ENCODE measurements at places on chromosomes 1 and 21.

DNA sequence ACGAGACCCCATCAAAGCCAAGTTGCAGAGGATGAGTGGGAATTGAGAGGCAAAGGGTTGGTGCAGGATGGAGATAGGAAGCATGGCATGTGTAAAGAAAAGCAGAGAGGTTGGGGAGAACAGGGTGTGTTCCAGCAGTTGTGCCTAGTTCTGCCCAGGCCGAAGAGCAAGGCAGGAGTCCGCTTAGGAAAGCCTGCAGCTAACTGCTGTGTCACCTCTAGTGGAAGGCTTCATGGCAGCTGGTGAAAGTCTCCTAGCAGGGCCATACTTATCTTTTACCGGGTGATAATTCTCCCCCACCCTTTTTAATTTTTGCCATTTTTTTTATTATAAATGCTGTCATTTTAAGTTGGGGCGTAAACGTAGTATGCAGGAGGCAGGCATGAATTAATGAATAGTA lies 93.6 kb downstream of the NFIA start:
- no peak for DNase-seq

GRCh38 chr1:49183489-49183888 lies 406.8 kb upstream of the BEND5 start:
- no peak for DNase-seq

GRCh38 chr1:66626261-66626660 lies 92.3 kb downstream of the SGIP1 start:
- no peak for DNase-seq

DNA sequence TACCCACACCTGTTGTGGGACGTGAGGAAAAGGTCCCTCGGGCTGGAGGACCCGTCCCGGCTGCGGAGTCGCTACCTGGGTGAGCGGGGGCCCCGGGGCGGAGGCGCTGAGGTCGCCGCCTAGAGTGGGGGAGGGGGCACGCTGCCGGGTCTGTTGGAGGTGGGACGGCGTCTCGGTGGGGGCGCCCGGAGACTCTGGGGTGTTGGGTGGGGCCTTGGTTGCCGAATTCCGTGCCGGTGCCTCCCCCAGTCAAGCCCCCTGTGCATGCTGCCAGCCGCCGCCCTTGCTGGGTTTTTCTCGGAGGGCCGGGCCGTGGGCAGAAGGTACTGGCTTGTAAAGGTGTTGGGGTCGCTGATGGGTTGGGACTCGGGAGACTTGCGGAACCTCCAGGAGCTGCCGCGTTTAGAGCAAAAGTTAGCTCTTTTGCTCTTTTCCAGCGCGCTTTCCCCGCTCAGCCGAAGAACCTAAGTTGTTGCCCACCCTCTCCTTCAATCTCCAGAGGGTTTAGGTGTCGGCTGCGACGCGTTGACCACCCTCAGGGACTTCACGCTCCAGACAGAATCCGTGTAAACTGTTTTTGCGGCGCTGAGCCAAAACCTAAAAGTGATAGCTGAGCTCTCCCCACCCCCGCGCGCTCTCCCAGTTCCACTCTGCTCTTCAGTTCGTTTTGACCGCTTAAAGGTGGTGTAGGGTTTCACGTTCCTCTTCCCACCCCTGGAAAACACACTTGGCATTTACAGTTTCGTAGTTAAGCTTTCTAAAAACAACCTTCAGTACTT lies at the start of gene MPC2:
Gene MPC2, minus strand, starts transcription at position 143 of the 779 bp plus-strand sequence. CDS start 1,231 bp downstream, outside the sequence.
- DNase-seq, result peak; percentile 75

DNA sequence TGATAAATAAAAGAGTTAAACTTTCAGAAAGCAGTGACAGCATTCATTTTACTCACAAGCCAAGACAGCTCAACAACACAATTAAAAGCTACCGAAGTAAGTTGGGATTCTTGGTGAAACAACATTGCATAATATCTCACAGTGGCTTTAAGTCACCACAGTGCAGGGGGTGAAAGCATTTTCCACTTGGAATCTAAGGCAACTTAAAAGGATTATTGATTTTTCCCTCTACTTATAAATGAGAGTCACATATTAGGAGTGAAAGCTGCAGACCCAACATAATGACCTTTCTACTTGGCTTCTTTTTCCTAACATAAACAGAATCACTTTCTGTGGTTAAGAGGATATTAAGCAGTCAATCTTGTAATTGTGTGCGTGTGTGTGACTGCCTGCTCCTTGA lies 536.6 kb upstream of the CXADR start:
- no peak for DNase-seq

DNA sequence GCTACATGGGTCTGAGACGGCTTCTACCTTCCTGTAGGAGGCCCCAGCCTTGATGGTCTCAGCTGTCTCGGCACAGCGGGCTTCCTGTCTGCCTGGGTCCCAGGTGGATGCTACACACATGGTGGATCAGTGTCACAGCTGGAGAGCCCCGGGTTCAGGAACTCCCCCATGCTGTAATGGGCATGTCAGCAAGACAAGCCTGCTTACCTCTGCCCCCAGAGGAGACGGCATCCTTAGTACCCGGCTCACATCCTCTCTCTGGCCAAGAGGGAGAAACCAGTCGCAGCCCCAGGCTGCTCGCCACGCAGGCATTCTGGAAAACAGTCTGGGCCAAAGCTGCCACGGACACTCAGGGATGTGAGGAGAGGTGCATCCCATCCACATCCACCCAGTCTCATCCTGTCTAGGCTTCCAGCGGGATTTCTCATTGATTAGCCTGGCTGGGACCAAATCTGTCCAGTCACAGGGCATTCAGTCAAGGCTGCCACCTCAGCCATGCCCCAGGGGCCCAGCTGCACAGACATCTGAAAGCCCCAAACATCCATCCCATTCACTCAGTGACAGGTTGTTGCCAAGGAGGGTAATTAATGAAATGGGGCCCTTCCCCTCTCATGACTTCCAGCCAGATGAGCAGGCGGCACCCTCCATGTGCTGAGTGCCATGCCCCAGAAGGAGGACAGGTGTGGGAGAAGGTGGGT lies 10.5 kb downstream of the SNAP47 start:
- no peak for DNase-seq

- no peak for DNase-seq
Observed at GRCh38 chr1:59204001-59204400, 92.9 kb upstream of the FGGY start.

DNA sequence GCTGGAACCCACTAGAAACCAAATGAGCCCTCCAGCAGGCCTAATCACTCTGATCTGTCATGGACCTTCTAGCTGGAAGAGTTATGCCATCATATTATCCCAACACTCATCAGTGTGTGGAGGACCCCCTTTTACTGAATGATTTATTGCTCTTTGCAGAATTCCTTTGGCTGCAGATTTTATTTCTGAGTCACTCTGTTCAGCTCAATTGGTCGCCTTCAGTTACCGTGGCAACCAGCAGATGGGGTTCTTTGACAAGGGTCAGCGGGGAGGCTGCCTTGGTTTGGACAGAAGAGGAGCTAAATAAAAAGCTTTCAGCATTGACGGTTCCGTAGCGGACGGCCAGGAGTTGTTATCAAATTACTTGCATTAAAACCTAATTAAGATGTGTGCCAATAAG lies 220.1 kb downstream of the SDCCAG8 start:
- no peak for DNase-seq

DNA sequence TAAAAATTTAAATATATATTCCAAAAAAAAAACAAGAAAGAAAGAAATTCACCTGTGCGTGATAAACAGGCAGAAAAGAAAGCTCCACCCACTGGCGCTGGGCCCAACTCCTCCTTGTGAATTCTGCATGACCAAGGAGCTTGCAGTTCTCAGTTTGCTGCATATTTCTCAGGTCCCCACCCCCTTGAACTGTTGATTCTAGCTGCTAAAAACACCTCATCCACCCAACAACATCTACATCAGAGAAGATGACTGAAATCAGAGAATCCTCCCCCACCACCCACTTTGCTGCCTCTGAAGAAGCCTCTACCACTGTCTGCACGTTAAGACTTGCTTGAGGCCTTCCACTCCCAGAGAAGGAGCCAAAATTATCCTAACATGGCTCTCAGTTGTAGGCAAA lies 104.8 kb downstream of the RGS2 start:
- DNase-seq, result no peak

DNA sequence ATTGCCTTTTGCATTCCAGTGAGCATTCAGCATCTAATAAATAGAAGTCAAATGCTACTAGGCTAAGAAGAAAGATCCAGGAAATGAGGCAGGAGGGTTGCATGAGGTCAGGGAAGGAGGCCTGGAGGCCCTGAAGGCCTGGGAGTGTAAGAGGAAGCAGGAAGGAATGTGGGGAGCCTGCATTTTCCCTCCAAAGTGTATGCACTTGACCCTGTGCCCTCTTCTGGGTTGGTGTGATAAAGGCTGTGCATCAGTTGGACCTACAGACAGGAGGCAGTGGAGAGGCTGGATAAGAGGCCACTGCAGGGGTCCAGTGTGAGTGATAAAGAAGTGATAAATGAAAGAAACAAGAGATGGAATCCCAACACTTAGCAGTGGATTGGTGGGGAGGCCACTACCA lies 20.4 kb downstream of the KIAA1614 start:
- no peak for DNase-seq

- DNase-seq, result no peak
Observed at GRCh38 chr1:44447051-44447810, 42.2 kb downstream of the RNF220 start.

- no peak for DNase-seq
Observed at GRCh38 chr1:98854137-98854536, 150.5 kb downstream of the PLPPR5 start.

DNA sequence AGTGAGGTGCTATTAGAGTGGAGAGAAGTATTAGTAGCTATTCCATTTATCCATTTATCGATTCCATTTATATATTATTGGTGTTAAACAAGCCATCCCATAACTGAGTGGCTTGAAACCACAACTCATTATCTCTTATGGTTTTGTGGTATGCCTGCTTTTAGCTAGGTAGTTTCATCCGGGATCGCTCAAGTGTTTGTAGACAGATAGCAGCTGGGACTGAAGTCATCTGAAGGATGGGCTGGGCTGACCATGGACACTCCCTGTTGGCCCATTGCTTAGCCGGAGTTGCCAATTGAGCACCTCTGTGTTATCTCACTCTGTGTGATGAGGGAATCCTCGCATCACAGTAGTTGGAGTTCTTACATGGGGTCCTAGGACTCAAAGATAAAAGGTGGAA lies 622.5 kb downstream of the PLA2G4A start:
- no peak for DNase-seq

DNA sequence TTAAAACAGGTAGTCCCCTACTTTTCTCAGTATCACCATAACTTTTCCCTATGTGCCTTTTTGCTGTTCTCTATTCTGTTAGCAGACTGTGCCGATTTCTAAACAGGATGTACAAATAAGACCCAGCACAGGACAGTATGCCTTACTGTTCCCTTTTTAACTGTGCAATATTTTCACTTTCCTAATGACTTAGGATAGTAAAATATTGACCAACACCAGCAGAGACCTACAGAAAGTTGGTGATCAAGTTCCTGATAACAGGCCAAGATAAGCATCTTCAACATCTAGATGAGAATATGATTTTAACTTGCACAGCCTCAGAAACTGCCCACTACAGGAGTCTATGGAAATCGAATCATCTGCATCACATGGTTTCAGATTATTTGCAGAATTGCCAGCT lies 42.0 kb downstream of the ADSS2 start:
- no peak for DNase-seq

DNA sequence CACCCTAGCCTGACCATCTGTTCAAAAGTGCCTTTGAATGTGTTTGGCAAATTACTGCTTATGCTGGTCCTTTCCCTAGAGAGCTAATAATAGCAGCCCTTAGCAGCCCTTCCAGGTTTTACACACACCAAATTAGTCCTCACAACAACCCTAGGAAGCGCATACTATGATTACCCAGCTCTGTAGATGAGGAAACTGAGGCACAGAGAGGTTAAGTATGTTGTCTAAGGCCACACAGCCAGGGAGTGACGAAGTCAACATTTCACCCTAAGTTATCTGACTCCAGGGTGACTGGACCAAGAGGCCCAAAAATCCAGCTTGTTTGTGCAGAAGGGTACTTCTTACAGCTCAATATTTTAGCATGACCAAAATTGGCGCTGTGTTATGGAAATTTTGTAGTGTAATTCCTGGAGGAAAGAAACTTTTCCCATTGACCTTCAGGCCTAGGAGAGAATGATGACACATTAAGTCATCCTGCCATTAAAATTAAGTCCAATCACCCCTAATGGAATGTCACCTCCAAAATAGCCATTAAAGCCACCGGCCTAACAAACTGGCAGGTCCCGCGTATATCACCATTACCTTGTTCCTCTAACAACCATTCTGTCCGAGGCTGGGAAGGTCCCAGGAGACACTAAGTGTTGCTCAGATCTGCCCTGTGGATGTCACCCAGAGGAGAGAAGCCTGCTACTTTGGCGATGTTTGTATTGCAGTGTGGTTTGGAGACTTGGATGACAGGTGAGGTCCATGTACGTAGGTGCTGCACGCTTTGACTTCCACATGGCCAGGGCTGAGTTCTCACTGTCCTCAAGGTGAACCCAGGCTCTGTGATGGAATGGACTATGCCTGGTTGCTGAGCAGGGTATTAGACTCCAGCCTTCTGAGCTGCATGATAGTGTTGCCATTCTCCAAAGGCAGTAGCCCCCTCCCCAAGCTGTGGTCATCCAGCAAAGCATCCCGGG lies 258.3 kb downstream of the TOMM20 start:
- DNase-seq, result no peak

- no peak for DNase-seq
Observed at GRCh38 chr1:172537827-172538391, 5.0 kb downstream of the SUCO start.

- no peak for DNase-seq
Observed at GRCh38 chr1:48785869-48786268, 9.2 kb upstream of the BEND5 start.

- DNase-seq, result no peak
Observed at GRCh38 chr21:22062472-22063139, 1064.4 kb downstream of the NCAM2 start.

- DNase-seq, result no peak
Observed at GRCh38 chr1:64975127-64975526, 8.8 kb upstream of the JAK1 start.

DNA sequence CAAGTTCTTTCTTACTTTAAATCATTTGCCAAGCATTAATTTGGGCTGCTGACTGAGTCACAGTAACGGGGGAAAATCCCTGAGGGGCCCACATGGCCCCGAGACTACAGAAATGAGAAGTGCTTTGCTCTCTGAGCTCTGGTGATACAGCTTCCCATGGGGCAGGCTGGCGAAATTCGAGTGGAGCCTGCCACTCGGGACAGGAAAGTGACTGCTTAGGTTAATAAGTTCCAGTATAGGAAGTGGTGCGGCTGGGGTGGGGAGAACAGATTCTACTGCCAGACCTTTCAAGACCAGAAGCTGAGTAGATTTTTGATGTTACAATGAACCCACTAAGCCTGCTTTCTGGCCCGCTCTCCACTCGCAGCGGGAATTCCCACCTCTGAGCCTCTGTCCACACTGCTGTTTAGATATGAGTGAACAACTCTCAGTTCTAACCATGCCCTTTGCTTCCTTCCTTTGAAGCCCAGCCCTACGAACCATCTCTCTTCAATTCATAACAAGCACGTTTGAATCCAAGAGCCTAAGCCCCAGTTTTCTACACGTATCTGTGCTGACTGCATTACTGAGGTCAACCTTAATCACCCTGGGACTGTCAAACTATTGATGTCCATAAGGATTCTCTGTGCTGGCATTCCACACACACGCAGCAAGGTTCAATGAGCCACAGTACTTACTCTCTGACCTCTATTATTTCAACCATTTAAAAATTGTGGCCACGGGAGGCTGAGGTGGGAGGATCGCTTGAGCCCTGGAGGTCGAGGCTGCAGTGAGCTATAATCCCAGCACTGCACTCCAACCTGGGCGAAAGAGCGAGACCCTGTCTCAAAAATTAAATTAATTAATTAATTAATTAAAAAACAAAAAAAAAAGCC lies 9.6 kb downstream of the ZBTB17 start:
- DNase-seq, result no peak

- DNase-seq, result peak; percentile 76
Observed at GRCh38 chr1:111290630-111291029, at the start of gene CHIA. Gene CHIA (plus strand): TSS chr1:111290851. CDS start chr1:111310468, 19,617 bp downstream.
